MM.1S (cell line): ENCODE measurements at places on chromosomes 13 and 19.

- H3K4me1 ChIP-seq, result no peaks in the 10 kb centered on the region
- no peaks in the 10 kb centered on the region for H3K36me3 ChIP-seq
- no peak for DNase-seq
- H3K27me3 ChIP-seq, result no peaks in the 10 kb centered on the region
- no peak overlapping the region for H3K27ac ChIP-seq
- H3K4me3 ChIP-seq, result no peak overlapping the region
These were observed 41.6 kb downstream of the IFT88 start for GRCh38 chr13:20608438-20609020.

DNA sequence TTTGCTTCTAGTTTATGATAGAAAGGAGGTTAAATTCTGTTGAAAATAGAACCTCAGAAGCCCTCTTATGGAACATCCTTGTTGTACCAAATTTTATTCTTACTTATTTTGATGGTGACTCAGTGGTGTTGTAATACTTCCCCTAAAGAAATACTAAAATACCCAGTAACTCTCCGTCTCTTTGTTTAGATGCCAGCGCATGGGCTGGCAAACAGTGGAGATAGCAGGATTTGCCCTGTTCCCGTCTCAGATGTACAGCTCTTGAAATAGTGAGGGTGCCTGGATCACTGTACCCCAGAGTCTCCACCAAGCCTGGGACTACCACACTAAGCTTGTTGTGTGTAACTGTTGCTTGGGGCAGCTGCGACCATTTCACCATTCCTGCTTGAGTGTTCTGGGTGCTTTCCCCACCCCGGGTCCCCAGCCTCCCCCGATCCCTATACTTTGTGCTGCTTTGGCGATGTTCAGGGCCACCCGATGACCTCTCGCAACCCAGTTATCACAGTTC, 67.0 kb upstream of the TEX29 start:
- H3K36me3 ChIP-seq, result 0 out of 2 replicates have a peak, but pooled peaks cover 3% of the 10 kb centered on the region
- H3K4me3 ChIP-seq, result no peak overlapping the region
- H3K4me1 ChIP-seq, result no peaks in the 10 kb centered on the region
- no peak for DNase-seq
- H3K27me3 ChIP-seq, result no peaks in the 10 kb centered on the region

DNA sequence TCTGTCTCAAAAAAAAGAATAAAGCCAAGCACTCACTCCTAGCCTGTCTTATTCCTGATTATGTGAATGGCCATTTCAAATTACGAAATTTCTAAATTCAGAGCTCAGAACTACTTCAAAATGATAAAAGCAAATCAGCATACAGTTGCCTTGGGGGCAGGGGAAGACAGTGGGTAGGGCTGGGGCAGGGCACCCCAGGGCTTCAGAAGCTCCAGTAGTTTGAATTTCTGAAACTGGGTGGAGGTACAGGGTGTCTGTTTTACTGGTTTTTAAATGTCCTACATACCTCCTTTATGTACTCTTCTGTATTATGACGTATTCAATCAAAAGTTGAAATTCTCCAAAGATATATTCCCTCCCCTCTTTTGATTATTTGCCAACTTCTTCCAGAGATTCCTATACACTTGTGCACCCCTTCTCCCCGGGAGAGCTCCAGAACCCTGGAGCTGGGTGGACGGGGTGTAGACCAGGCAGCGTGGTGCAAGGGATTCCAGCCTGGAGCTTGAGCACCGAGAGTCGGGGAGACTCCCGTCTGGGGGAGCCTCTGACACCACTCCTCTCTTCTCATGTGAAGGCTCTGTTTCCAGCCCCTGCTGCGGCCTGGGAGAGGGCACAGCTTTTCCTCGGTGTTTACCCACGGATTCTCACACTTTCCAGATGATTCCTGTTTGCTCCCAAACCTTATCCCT, 84.7 kb upstream of the GPR183 start:
- H3K27ac ChIP-seq, result no peak overlapping the region
- DNase-seq, result no peak
- H3K36me3 ChIP-seq, result no peaks in the 10 kb centered on the region
- no peaks in the 10 kb centered on the region for H3K4me1 ChIP-seq
- no peak overlapping the region for H3K4me3 ChIP-seq

DNA sequence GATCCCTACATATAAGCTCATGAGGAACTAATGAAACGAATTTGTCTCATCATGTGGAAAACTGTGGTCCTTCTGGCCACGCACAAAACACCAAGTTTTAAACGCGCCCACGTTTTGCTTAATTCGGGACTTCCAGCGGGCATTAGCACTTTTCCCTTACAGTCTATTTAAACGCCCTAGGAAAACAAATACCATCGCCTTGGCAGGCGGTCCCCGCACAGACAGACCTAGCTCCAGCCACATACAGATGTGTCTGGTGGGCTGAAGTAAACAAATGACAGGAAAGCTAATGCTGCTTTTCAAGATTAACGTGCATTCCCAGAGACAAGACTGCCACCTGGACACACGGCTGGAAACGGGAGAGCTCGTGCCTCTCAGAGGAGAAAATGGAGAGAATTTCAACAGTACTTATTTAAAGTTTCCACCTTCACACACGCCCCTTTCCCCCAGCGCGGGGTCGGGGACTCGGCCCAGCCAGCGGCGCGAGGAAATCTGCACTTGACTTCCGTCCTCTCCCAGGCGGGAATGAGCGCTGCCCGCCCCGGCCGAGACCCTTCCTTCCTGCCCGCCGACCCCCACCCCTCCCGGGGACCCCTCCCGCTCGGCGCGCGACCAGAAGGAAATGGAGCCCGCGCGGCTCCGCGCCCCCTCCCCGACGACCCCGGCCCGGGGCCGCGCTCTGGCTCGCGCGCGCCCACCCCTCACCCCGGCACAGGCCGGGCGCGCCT, 931 bp downstream of the USP12 start:
- H3K36me3 ChIP-seq, result no peaks in the 10 kb centered on the region
- DNase-seq, result no peak
- H3K4me1 ChIP-seq, result no peaks in the 10 kb centered on the region; the same call in 1 of the 2 replicates
- no peaks in the 10 kb centered on the region for H3K27me3 ChIP-seq

- no peaks in the 10 kb centered on the region for H3K36me3 ChIP-seq
- peaks cover 12% of the 10 kb centered on the region for H3K4me1 ChIP-seq
- H3K4me3 ChIP-seq, result no peak overlapping the region
- no peak overlapping the region for H3K27ac ChIP-seq
- H3K27me3 ChIP-seq, result no peaks in the 10 kb centered on the region
These were observed 114.0 kb upstream of the KL start for GRCh38 chr13:32902029-32902780.

- no peaks in the 10 kb centered on the region for H3K36me3 ChIP-seq
- DNase-seq, result no peak
- H3K4me1 ChIP-seq, result peaks cover 14% of the 10 kb centered on the region
- H3K27me3 ChIP-seq, result peaks cover 20% of the 10 kb centered on the region
- H3K4me3 ChIP-seq, result no peak overlapping the region
- H3K27ac ChIP-seq, result no peak overlapping the region
These were observed 155.4 kb downstream of the DCT start for GRCh38 chr13:94323764-94324758.

- DNase-seq, result no peak
- H3K4me1 ChIP-seq, result no peaks in the 10 kb centered on the region
- no peaks in the 10 kb centered on the region for H3K27me3 ChIP-seq
- H3K27ac ChIP-seq, result no peak overlapping the region
- H3K4me3 ChIP-seq, result no peak overlapping the region
These were observed 53.7 kb downstream of the RASA3 start for GRCh38 chr13:114078461-114079451.

GRCh38 chr19:49677231-49677900, at the start of gene PRMT1:
Gene PRMT1, plus strand, starts transcription at chr19:49677271. Its CDS starts 10 bp downstream, at chr19:49677281.
- peak; percentile 44 for DNase-seq
- H3K4me1 ChIP-seq, result peaks cover 16% of the 10 kb centered on the region
- peak within 1 kb of the TSS; percentile 96 for H3K27ac ChIP-seq
- H3K27me3 ChIP-seq, result no peaks in the 10 kb centered on the region

DNA sequence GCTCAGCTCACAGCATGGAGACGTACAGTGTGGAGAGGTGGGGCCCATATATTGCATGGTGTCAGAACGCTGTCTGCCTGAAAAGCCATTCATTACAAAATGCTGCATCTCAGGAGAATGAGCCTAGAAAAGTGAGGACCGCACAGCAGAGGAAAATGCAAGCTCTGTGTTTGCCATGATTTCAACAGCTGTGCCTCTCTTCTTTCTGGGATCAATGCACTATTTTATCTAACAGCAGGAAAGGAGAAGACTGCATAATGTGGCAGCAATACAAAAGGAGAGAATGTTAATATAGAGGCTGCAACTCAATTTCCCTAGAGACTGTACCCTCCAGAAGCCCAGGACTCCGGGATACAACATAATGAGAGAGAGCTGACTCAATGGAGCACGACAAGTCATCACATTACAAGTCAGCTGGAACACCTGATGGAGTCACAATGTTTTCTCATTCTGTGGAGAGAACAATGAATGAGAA, 368.0 kb downstream of the FGF14 start:
- H3K27ac ChIP-seq, result no peak overlapping the region
- no peaks in the 10 kb centered on the region for H3K4me1 ChIP-seq
- DNase-seq, result no peak
- H3K4me3 ChIP-seq, result no peak overlapping the region
- H3K27me3 ChIP-seq, result no peaks in the 10 kb centered on the region
- no peaks in the 10 kb centered on the region for H3K36me3 ChIP-seq

DNA sequence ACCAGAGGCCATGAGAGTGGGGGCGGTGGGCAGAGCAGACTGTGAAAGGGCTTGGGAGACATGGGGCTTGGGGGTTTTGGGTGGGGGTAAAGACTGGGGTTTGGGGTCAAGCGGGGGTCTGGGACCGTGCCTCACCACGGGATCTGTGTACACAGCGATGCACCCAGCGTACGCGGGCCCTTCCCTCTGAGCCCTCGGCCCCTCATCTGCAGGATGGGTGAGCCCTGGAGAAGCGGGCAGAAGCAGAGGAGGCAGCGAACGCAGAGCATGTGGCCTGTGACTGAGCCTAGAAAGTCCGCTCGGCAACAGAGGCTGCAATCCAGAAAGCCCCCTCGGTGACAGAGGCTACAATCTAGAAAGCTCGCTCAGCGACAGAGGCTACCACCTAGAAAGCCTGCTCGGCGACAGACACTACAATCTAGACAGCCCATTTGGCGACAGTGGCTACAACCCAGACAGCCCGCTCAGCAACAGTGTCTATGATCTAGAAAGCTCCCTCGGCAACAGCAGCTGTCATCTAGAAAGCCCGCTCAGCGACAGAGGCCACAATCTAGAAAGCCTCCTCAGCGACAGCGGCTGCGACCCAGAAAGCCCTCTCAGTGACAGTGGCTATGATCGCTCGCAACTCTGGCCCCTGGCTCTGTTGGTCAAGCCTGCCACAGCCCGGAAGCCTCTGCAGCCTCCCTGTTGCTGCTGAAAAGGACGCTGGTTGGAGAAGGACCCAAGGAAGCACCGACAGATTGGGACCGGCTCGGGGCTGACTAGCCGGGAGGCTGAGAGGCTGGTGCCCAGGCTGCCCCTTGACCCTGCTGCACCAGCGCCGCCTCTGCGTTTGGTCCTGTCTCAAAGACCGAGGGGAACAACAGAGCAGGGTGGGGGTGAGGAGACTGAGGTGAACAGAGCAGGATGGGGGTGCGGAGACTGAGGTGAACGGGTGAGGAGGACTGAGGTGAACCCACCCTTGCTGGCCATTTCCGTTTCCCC, 68.6 kb downstream of the SPACA7 start:
- H3K4me1 ChIP-seq, result 0 out of 2 replicates have a peak, but pooled peaks cover 6% of the 10 kb centered on the region
- no peak overlapping the region for H3K4me3 ChIP-seq
- peaks cover 57% of the 10 kb centered on the region for H3K27me3 ChIP-seq
- DNase-seq, result no peak

- no peak overlapping the region for H3K4me3 ChIP-seq
- H3K36me3 ChIP-seq, result no peaks in the 10 kb centered on the region
- no peak for DNase-seq
- H3K27ac ChIP-seq, result no peak overlapping the region
- H3K4me1 ChIP-seq, result no peaks in the 10 kb centered on the region
- H3K27me3 ChIP-seq, result peaks cover 48% of the 10 kb centered on the region
These were observed 11.2 kb downstream of the LGALS4 start for GRCh38 chr19:38801359-38802095.

DNA sequence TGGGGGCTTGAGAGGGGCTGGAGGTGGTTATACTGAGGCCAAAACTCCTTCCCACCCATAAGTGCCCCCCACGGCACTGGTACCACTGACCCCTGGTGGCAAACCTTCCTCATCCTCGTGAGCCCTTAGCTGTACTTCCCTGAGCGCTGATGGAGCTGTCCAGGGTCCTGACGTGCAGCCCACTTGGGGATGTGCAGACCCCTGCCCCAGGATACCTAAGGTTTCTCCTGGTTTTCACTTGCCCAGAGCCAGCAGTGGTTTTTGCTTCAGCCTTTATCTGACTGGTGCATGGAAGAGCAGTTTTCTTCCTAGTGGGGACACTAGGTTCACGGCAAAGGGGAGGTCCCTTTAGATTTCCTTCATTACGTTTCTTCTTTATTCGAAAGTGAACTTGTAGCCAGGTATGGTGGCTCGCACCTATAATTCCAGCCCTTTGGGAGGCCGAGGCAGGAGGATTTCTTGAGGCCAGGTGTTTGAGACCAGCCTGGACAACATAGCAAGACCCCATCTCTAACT, 28.7 kb upstream of the KCTD15 start:
- H3K27ac ChIP-seq, result no peak overlapping the region
- H3K4me1 ChIP-seq, result no peaks in the 10 kb centered on the region
- no peaks in the 10 kb centered on the region for H3K36me3 ChIP-seq
- H3K4me3 ChIP-seq, result no peak overlapping the region

GRCh38 chr19:10291554-10292205, 1.9 kb downstream of the ICAM5 start:
- no peak overlapping the region for H3K27ac ChIP-seq
- no peaks in the 10 kb centered on the region for H3K36me3 ChIP-seq
- no peak for DNase-seq
- peaks cover 29% of the 10 kb centered on the region for H3K27me3 ChIP-seq

- no peak overlapping the region for H3K27ac ChIP-seq
- H3K4me3 ChIP-seq, result no peak overlapping the region
- H3K4me1 ChIP-seq, result no peaks in the 10 kb centered on the region
- peak; percentile 15 for DNase-seq
- no peaks in the 10 kb centered on the region for H3K36me3 ChIP-seq
These were observed 7.5 kb downstream of the ZNF610 start for GRCh38 chr19:52343548-52343947.

DNA sequence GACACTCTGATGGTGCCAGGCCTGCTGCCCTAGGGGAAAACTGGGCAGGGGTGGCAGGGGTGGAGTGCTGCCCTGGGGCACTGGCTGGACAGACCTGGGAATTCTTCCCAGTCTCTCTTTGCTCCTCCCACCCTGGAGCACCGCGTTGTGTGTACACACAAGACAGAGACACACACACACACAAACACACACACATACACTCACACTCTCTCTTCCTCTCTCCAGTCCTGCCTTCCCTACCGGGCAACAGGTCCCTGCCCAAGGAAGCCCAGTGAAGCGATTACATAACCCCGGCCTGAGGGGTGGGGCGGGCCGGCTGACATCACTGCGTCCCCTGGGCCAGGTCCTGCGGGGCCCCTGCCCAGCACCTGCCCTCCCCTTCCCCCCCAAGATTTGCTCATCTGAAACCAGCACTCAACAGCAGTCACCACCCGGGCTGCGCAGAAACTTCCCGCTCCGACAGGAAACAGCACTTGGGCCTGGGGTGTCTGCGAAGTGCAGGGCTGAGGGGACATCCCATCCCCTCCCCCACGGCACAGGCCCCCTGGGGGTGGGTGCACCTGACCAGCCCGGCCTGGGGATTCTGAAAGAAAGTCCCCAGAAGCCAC, 1.2 kb downstream of the MKNK2 start:
- no peaks in the 10 kb centered on the region for H3K36me3 ChIP-seq
- no peaks in the 10 kb centered on the region for H3K27me3 ChIP-seq
- peak; percentile 71 for DNase-seq
- H3K4me1 ChIP-seq, result peaks cover 18% of the 10 kb centered on the region
- H3K27ac ChIP-seq, result peak overlapping the region; percentile 51; the same call in 1 of the 2 replicates

- H3K36me3 ChIP-seq, result no peaks in the 10 kb centered on the region
- DNase-seq, result no peak
- H3K27me3 ChIP-seq, result no peaks in the 10 kb centered on the region
- 0 out of 2 replicates have a peak overlapping the region, but pooled peaks have one; percentile 40 for H3K4me3 ChIP-seq
These were observed 2.4 kb downstream of the HSPBP1 start for GRCh38 chr19:55277494-55277893.
